HEK293T (cell line): ENCODE measurements at places on chromosomes 7 and 10.

- no peak for DNase-seq
These were observed 25.2 kb downstream of the NUB1 start for GRCh38 chr7:151366880-151367222.

GRCh38 chr7:64637521-64638445 is 28.1 kb upstream of the ZNF107 start:
- DNase-seq = no peak

DNA sequence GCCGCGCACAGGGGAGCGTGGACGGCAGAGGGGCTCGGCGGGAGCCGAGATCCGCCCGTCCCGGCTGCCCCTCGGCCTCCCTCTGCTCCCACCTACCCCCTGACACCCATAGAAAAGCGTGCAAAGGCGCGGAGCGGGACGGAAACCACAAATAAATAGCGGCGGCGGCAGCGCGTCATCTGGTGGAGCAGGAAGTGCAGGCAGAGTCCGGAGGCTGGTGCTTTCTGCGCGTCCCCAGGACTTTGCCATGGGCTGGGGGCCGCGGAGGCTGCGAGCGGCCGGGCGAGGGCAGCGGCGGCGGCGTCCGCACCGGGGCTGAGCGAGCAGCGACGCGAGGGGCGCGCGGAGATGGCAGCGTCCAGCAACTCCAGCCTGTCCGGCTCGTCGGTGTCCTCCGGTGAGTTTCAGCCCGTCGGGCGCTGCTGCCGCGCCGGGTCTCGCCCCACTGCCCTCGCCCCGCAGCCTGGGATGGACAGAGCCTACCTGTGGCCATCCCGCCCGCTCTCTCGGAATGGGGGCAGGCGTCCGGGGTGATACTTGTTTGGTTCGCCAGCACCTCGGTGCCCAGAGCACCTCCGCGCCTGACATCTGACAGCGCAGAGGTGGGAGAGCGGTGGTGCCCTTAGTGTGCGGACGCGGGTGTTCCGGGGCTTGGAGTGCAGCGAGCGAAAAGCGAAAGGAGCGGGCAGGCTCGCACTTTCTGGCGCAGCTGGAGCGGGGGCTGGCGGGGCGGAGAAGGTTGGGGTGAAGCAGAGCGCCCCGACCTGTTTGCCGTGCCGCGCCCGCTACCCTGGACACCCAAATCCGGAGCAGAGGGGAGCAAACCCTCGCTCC is at the start of gene CHN2:
TSS of gene CHN2 (plus strand) at position 182 of the 834 bp plus-strand sequence.
- peak; percentile 58 for DNase-seq

GRCh38 chr7:155428171-155428834 is 29.6 kb upstream of the EN2 start:
- DNase-seq = no peak

- DNase-seq = no peak
These were observed 45.5 kb downstream of the LAMB1 start for GRCh38 chr7:107957436-107957835.
